ENCODE measurements at places on chromosomes 13 and 19. TPM values are rescaled to one million over a fixed set of nuclear protein-coding genes. Genes with fewer than 3 reads are reported as not detected.

- no peak for DNase-seq
Observed at GRCh38 chr13:75474956-75475355, 7.0 kb downstream of the TBC1D4 start.

DNA sequence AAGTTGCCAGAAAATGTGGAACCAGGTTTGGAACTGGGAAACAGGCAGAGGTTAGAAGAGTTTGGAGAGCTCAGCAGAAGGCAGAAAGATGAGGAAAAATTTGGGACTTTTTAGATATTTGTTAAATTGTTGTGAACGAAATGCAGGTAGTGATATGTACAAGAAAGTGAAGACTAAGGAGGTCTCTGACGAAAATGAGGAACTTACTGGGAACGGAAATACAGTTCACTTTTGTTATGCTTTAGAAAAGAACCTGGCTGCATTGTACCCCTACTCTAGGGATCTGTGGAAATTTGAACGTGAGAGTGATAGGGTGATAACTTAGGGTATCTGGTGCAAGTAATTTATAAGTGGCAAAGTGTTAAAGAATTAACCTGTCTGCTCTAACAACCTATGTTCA lies 632.4 kb downstream of the SLITRK5 start:
- no peak for DNase-seq

Gene COG6
- total RNA-seq, result 18.3 TPM

- DNase-seq, result no peak
Observed at GRCh38 chr13:43473437-43473836, 313.3 kb downstream of the ENOX1 start.

DNA sequence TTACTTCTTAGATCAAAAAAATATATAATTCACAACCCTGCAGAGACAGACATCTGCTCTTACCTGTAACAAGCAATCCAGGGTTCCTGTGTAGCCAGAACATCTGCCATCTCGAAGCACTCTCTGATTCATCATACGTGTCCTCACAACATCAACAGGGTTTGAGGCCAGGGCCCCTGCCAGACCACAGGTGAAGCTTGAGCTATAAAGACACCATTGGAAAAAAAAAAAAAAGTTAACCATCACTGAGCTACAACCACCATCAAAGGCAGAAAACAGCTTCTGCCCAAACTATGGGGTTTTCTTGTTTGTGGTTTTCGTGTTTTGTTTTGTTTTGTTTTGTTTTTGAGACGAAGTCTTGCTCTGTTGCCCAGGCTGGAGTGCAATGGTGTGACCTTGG lies 19.3 kb downstream of the SLC25A30 start:
- peak; percentile 78 for DNase-seq

DNA sequence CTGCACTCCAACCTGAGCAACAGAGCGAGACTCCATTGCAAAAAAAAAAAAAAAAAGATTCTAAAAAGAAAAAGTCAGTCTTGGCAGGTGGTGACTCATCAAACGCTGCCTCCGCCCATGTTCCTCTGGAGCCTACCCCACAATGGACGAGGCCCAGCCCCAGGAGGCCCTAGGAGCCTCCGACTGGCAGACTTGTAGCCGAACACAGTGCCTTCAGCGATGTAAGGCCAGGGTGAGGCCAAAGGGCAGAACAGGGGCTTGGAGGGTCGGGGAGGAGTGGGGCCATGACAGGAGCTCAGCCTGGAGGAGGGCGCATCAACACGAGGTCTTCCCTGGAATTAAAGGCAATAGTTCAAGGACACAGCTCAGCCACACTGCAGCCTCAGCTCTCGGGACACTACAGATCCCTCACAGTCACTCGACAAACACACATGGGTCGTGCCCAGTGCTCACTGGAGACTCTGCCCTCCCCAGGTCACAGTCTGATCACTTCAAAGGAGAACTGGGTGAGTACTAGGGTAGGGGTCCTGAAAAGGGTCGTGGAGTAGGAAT lies 5.1 kb downstream of the USE1 start:
- DNase-seq, result no peak

Gene MEIOSIN
- total RNA-seq, result not detected

- DNase-seq, result peak; percentile 71
Observed at GRCh38 chr19:14375055-14375581, 6.1 kb upstream of the ADGRE5 start.

- DNase-seq, result no peak
Observed at GRCh38 chr13:101393140-101393539, 23.2 kb downstream of the NALCN start.

Gene CNMD
- total RNA-seq, result not detected

- DNase-seq, result no peak
Observed at GRCh38 chr13:40064154-40065097, 409.0 kb downstream of the COG6 start.

Gene COMMD6
- 204 TPM for total RNA-seq

DNA sequence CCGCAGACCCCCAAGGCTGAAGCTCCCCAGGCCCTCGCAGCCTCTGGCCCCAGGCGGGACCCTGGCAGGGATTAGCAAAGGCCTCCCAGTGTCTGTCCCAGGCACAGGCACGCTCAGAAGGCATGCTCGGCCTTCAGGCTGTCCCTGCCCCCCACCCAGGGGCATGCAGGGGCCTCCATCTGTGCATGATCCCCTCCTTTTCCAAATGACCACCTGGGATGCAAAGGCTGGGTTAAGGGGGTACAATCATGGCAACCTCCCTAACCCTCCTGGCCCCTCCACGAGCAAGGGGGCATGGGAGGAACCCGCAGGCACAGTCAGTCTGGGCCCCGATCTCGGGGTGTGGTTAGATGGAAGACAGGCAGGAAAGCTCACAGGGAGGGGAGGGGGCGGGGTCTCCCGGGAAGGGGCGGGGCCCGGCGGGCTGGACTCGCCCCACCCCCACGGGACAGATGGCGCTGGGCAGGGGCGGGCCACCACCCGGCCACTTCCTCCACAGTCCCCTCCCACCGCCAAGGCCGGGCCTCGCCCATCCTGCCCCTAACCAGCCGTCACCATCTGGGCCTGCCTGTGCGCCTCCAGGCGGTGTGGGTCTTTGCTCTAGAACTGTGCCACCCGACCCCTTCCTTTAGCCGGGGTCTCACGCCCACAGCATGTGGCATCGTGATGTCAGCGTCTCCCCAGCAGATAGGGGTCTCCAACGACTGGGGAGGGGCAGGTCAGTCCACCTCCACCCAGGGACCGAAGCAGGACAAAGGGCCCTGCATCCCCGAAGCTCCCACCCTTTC lies 7.0 kb upstream of the REXO1 start:
- peak; percentile 89 for DNase-seq

Gene NOSIP
- total RNA-seq, result 103 TPM

DNA sequence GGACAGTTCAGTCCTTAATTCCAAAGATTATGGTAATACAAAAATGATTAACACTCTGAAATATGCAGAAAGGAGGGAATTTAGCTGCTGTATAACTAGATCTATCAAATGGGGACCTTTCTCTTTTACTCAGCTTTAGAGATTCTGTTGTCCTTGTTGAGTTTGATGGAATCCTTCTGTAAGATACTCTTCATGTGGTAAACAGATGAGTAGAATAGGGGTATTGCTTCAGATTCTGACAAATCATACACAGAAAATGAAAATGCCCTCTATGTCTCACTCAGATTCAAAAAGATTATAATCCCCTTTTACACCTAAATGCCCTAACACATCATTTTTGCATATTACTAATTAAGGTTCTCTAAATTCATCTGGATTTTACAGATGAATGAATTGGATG lies 50.7 kb downstream of the ARHGAP35 start:
- no peak for DNase-seq

Gene ZNF382
- total RNA-seq, result 4.6 TPM

DNA sequence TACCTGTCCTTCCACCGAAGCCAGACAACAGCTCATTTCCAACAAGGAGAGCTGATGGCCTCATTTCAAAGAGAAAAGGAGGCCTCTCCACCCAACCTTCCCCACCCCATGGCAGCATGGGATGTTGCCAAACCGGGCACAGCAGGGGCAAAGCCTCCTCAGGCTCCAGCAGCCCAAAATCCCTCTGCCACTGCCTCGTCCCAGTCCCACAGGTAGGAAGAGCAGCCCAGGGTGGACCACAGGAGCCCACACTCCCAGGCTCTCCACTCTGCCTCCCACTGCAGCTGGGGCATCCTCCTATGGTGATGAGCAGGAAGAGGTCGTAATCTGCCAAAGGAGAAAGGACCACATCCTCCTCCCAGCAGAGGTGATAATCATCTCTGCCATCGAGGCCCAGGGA lies 50.9 kb downstream of the PEPD start:
- no peak for DNase-seq

GRCh38 chr19:35715355-35715809 lies 2.4 kb upstream of the KMT2B start:
- DNase-seq, result no peak

Gene ZNF541
- total RNA-seq, result 0.33 TPM

DNA sequence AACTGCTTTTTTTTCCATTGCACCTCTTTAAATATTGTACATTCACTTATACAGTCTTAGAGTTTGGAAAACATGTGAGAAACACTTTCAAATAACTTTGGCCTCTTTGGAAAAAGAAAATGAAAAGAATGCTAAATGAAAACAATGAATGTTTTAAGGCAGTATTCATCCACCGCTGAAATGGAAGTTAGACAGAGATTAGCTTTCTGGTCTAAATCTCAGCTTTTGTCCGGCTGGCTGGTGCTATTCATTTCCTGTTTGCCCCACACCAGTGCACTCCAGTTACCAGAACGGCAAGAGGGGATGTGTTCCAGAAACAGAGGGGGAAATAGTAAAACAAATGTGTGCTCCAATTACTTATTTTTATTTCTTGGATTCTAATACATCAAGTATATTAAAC lies 1201.3 kb downstream of the EFNB2 start:
- no peak for DNase-seq

DNA sequence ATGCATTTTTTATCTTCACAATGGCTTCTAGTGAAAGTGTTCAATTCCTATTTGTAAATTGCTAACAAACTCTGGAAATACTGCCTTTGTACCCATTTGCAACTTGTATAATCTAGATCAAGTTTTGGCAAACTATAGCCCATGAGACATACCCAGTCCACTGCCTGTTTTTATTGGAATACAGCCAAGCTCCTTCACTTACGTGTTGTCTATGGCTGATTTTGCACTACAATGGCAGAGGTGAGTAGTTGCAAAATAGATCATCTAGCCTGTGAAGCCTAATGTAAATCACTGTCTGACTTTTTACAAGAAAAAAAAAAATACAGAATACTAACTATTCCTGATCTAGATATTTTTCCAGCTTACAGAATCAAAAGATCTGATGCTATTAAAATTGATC lies 37.1 kb downstream of the DZIP1 start:
- no peak for DNase-seq

- no peak for DNase-seq
Observed at GRCh38 chr13:23087880-23088279, 92.9 kb upstream of the SGCG start.

Gene IGFL1
- not detected for total RNA-seq

DNA sequence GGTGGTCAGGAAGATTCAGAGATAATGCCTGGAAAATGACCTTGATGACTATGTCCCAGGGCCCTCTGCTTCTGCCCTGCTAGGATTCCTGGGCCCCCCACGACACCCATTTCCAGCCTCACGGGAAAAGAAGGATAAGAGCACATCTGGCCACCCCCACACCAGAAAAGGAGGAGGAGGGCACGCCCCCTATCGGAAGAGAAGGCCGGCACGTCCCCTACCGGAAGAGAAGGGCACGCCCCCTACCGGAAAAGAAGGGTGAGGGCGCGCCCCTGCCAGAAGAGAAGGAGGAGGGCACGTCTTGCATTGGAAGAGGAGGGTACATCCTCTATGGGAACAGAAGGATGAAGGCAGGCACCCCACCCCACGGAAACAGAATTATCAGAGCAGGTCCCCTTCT lies 84.3 kb downstream of the IER2 start:
- DNase-seq, result peak; percentile 77

Gene CDX2
- not detected for total RNA-seq

Gene PROZ
- total RNA-seq, result not detected

DNA sequence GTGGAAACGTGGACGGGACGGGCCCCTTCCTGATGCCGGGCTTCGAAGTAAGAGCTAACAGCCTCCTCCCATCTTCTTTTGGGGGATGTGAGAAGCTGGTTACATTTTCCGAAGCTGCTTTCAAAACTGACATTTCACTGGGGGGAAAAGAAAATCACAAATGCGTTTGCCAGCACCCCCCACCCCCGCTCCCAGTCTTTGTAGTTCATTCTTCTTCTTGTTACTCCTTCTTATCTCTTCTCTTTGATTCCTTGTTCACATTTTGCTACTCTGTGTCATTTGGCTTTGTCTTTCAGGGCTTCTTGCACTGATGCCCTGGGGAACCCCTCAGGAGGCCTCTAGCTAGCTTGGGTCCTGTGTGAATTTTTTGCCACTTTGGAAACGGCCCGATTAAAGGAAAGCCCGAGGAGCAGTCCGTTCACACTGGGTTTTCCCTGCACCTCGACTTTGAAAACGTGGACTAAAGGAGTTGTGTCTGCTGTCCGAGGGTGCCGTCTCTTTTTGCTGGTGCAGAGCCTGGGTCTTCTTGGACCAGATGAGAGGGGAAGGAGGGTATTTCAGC lies 1.3 kb downstream of the CARM1 start:
- no peak for DNase-seq

Gene PEG3
- 0.33 TPM for total RNA-seq

DNA sequence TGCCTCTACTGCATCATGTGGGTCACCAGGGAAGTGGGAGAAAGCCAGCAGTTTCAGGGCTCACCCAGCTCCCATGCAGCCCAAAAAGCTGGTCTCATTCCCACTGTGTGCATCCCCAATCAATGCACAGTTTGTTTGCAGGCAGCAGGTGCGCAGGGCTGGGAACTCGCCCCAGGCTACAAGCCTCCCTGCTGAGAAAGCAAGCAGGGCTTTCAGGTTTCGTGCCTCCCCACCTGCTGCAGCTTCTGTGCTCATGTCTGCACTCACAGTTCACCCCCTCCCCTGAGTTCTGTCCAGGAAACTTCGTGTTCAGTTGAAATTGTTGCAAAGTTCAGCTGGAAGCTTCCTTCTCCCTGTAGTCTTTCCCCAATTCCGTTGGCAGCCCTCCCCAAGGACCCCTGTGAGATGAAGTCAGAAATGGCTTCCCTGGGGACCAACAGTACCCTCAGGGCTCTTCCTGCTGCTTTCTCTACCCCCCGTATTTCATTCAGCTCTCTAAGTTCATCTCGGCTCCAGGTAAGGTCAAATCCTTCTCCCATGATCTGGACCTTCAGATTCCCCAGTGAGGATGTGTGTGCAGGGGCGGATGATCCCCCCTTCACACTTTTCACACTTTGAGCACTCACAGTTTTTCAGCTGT lies 10.3 kb upstream of the KLK3 start:
- DNase-seq, result no peak
